ENCODE measurements at places on chromosomes 13 and 19. TPM values are rescaled to one million over a fixed set of nuclear protein-coding genes. Genes with fewer than 3 reads are reported as not detected.
A peak's percentile ranks its signal among the peaks of the same experiment; 100 is the strongest.

DNA sequence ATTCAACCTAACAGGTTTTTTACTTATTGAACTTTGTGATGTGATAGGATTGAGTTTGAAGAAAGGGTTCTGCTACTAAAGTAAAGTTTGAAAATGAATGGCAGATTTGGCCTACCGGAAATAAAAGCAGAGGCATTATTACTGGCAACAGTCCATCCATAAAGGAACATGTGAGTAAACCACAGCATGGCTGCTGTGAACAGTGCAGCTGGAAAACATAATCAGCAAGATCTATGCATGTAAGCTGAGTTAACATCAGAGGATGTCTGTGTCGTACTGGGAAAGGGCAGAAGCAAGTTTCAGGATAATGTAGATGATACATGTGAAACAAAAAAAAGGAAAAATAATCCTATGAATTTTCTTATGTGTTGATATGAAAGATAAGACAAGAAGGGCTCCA, 87.6 kb downstream of the CYSLTR2 start:
- H3K36me3 ChIP-seq: no peaks in the 10 kb centered on the region
- no peak overlapping the region for H3K4me3 ChIP-seq
- peaks cover 5% of the 10 kb centered on the region for H3K4me1 ChIP-seq

DNA sequence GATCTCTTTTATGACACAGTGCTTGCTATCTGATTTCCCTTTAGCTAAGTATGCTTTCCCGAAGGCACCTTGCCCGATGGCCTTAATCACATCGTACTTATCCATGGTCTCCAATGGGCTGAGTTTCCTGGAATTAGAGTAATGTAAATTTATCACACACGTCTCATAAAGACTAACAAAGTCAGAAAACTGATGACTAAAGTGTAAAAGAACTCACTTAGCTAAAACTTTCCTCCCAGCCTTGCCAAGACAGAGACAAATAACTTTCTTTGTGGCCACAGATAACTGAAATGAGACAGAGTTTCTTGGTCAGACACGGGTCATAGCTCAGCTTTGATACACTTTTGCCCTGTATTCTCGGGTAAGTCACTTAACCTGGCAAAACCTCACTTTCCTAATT, 1.5 kb downstream of the NEK5 start:
- H3K27me3 ChIP-seq: no peaks in the 10 kb centered on the region
- no peak overlapping the region for H3K4me3 ChIP-seq
- DNase-seq: peak; percentile 61
- H3K27ac ChIP-seq: no peak overlapping the region
- peaks cover 5% of the 10 kb centered on the region for H3K36me3 ChIP-seq
- H3K4me1 ChIP-seq: peaks cover 13% of the 10 kb centered on the region

- H3K27ac ChIP-seq: no peak overlapping the region
- H3K27me3 ChIP-seq: no peaks in the 10 kb centered on the region
- no peaks in the 10 kb centered on the region for H3K36me3 ChIP-seq
- no peak for DNase-seq
- H3K4me1 ChIP-seq: no peaks in the 10 kb centered on the region
- H3K4me3 ChIP-seq: no peak overlapping the region
Measured at GRCh38 chr13:49336655-49337054, 88.9 kb downstream of the CDADC1 start.

GRCh38 chr13:98977568-98978265, at the start of gene DOCK9:
TSS of gene DOCK9 (minus strand) at chr13:98978064. CDS start at chr13:98977909, 155 bp downstream.
- peaks cover 27% of the 10 kb centered on the region for H3K4me1 ChIP-seq
- no peaks in the 10 kb centered on the region for H3K36me3 ChIP-seq
- H3K4me3 ChIP-seq: peak within 1 kb of the TSS; percentile 59
- DNase-seq: peak; percentile 94

- no peak overlapping the region for H3K4me3 ChIP-seq
- no peak for DNase-seq
- H3K4me1 ChIP-seq: peaks cover 24% of the 10 kb centered on the region
Measured at GRCh38 chr19:16335226-16335625, 10.6 kb downstream of the KLF2 start.

LILRB2 gene
- polyA plus RNA-seq: 2.3 TPM

DNA sequence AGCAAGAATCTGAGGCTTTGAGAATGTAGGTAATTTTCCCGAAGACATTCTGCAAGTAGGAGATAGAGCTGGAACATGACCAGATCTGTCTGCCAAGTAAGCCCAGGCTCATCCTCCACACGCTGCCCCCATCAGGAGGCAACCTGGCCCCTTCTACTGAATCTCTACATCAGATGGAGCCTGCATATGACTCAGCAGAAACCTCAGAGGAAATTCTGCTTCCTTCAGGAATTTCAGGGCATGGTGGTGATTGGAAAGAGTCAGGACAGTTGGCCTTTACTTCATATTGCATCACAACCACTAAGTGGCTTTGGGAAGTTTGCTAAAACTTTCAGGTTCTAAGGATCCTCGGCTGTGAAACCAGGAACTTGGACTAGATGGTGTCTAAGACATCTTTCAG, 85.2 kb downstream of the LRRC63 start:
- DNase-seq: no peak
- H3K36me3 ChIP-seq: no peaks in the 10 kb centered on the region
- no peak overlapping the region for H3K27ac ChIP-seq
- H3K27me3 ChIP-seq: no peaks in the 10 kb centered on the region

GRCh38 chr13:76131551-76131950, 495.4 kb downstream of the LMO7 start:
- no peak overlapping the region for H3K27ac ChIP-seq
- no peak overlapping the region for H3K4me3 ChIP-seq
- H3K4me1 ChIP-seq: no peaks in the 10 kb centered on the region
- DNase-seq: peak; percentile 86
- no peaks in the 10 kb centered on the region for H3K36me3 ChIP-seq

DNA sequence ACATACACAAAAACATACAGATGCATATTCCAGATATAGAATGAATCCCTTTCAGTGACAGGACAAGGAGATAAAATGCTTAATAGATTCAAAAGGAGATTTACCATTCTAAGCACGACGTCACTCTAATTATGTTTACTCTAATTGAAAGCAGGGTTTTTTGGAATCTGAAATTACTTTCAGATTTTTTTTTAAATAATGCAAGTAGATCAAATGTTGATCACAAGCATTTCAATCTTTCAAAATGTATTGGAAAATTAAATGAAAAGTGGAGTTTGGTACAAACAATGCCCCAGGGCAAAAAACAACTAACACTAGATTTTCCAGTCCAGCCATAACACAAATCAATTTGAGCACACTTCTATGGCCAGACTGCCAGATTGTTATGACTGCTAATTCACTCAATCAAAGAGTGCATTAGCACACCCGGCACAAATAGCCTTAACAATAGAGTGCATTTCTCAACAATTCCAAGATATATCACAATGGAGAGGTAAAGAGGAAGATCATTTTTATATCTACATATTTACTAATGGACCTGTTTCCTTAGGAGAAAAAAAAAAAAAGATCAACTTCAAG, 4.3 kb upstream of the DACH1 start:
- H3K27me3 ChIP-seq: peaks cover 15% of the 10 kb centered on the region
- no peak overlapping the region for H3K27ac ChIP-seq
- H3K36me3 ChIP-seq: no peaks in the 10 kb centered on the region
- no peak overlapping the region for H3K4me3 ChIP-seq
- no peak for DNase-seq
- peaks cover 2% of the 10 kb centered on the region for H3K4me1 ChIP-seq

ZNF154 gene
- 9.8 TPM for polyA plus RNA-seq

- no peak overlapping the region for H3K4me3 ChIP-seq
- H3K27me3 ChIP-seq: no peaks in the 10 kb centered on the region
- H3K27ac ChIP-seq: no peak overlapping the region
- no peaks in the 10 kb centered on the region for H3K4me1 ChIP-seq
- H3K36me3 ChIP-seq: peaks cover 36% of the 10 kb centered on the region
Measured at GRCh38 chr13:26688286-26688685, 72.3 kb downstream of the GPR12 start.

PDX1 gene
- polyA plus RNA-seq: not detected

DNA sequence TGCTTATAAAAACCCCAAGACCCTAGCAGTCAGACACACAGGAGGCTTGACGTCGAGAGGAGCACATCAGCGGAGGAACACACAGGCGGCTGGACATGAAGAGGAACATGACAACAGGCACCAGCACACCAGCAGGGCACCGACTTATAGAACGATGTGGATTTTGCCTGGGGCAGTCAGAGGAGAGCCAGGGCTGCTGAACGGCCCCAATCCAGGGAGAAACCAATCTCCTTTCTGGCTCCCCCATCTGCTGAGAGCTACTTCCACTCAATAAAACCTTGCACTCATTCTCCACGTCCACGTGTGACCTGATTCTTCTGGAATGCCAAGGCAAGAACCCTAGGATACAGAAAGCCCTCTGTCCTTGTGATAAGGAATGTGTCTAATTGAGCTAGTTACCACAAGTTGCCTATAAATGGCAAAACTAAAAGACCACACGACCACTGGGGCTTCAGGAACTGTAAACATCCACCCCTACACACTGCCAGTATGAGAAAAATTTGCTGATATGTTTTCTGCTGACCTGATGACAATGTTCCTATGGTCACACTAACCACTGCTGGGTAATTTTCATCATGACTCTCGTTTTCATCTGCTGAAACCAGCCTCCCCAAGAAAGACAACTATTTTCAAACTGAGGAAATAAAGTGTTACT, 35.8 kb upstream of the CEACAM21 start:
- H3K4me1 ChIP-seq: no peaks in the 10 kb centered on the region
- H3K27ac ChIP-seq: no peak overlapping the region
- no peak overlapping the region for H3K4me3 ChIP-seq

- H3K4me1 ChIP-seq: peaks cover 4% of the 10 kb centered on the region
- H3K36me3 ChIP-seq: peaks cover 22% of the 10 kb centered on the region
- no peak for DNase-seq
Measured at GRCh38 chr13:95579303-95579702, 26.8 kb downstream of the CLDN10 start.

DNA sequence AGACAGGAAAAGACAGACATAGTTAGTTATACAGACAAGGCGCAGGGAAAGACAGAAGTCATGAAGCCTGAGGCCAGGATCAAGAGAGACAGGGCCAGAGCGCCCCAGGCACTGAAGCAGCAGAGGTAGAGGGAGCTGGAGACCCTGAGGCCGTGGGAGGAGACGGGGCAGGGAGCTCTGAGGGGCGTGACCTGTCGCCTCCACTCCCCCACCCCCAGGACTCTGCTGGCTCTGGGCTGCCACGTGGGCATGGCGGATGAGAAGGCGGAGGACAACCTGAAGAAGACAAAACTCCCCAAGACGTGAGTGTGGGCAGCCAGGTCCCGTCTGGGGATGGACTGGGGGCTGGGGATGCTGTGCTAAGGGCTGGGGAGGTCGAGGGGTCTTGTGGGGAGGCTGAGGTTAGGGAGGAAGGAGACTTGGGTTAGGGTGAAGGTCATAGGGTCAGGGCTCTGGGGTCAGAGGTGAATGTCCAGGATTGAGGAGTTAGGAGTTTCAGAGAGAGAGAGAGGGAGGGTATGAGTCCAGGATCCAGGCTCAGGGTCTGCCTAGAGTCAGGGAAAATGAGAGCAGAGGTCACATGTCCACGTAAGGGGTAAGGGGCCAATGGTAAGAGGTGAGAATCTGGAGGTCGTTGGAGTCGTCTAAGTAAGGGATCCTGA, 31.1 kb downstream of the RYR1 start:
- no peak overlapping the region for H3K27ac ChIP-seq
- peaks cover 78% of the 10 kb centered on the region for H3K36me3 ChIP-seq

DNA sequence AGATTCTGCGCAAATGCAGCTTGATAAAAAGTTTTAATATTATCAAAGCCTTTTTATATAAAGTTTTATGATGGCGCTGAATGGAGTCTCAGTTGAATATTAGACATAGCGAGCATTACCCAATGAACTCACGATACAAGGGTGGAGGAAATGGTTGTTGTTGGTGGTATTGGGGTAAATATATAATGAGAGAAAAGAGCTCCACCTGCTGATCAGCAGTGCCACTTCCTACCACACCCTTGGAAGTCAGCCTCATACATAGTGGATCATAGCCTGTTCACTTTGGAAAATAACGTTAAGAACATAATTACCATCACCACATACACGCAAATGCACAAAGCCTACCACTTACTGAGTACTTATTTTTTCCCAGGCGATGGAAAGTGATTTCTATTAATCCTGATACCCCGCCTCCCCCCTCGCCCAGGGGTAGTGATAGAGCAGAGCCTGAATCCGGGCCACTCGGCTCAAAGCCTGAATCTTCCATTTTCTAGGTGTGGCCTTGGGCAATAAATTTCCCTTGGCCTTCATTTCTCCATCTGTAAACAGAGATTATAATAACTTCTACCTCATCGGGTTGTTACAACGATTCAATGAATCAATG, 358.3 kb downstream of the KLF5 start:
- DNase-seq: no peak
- H3K36me3 ChIP-seq: no peaks in the 10 kb centered on the region
- H3K4me1 ChIP-seq: no peaks in the 10 kb centered on the region
- no peak overlapping the region for H3K27ac ChIP-seq
- H3K4me3 ChIP-seq: no peak overlapping the region
- H3K27me3 ChIP-seq: no peaks in the 10 kb centered on the region

RASIP1 gene
- polyA plus RNA-seq: 25.5 TPM

GRCh38 chr19:14427461-14427860, 5.6 kb upstream of the PKN1 start:
- H3K27ac ChIP-seq: no peak overlapping the region
- no peak overlapping the region for H3K4me3 ChIP-seq
- peaks cover 11% of the 10 kb centered on the region for H3K27me3 ChIP-seq

GRCh38 chr19:14542711-14543328, 13.4 kb downstream of the TECR start:
- peaks cover 11% of the 10 kb centered on the region for H3K36me3 ChIP-seq
- H3K27ac ChIP-seq: peak overlapping the region; percentile 69
- peaks cover 47% of the 10 kb centered on the region for H3K4me1 ChIP-seq
- DNase-seq: peak; percentile 79

DNA sequence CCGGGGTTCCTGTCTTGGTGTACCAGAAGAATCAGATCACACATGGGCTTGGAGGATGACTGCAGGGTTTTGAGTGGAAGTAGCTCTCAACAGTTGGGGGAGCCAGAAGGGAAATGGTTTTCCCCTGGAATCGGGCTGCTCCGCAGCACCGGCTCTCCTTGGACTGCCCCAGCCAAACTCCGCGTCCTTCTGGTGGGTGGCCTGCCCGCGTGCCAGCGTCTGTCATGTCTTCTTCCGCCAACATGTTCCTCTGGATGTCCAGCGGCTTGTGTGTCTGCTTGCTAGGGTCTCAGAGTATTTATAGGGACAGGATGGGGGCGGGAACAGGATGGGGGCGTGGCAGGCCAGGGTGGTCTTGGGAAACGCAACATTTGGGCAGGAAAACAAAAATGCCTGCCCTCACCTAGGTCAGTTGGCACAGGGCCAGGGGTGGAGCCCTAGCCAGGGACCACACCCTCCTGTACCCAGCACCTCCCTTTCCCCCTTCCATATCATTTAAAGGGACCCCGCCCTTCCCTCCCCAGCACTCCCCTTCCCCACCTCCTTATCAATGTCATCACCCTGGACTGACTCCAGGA, 1.3 kb upstream of the ZNF30 start:
- H3K36me3 ChIP-seq: peaks cover 4% of the 10 kb centered on the region
- no peaks in the 10 kb centered on the region for H3K27me3 ChIP-seq
- no peak overlapping the region for H3K27ac ChIP-seq
- H3K4me1 ChIP-seq: no peaks in the 10 kb centered on the region

- H3K4me1 ChIP-seq: no peaks in the 10 kb centered on the region
- no peaks in the 10 kb centered on the region for H3K27me3 ChIP-seq
- no peak overlapping the region for H3K4me3 ChIP-seq
- H3K27ac ChIP-seq: no peak overlapping the region
Measured at GRCh38 chr13:89688918-89689317, 1658.6 kb upstream of the MIR17HG start.
